ENCODE measurements at places on chromosomes 4 and X. TPM values are rescaled to one million over a fixed set of nuclear protein-coding genes. Genes with fewer than 3 reads are reported as not detected.

The LUZP4 gene
- total RNA-seq: not detected

- no peak for DNase-seq
Observed at GRCh38 chrX:27840881-27841280, 33.1 kb downstream of the MAGEB10 start.

DNA sequence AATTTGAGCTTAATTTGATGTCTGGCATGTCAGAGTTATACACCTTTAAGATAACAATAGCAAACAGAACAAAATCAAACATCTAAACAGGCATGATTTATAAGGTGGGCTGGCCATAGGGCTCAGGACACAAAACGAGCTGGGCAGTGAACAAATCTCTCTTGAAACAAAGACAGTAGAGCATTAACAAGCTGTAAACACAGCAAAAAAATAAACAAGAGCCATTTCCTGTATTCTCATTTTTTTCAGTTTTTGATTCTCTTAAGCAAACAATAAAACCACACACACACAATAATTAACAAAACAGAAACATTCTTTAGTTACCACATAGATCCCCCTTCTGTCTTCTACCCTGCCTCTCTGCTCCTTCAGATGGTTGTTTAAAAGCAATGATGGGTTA, 68.3 kb upstream of the TMEM150C start:
- no peak for DNase-seq

DNA sequence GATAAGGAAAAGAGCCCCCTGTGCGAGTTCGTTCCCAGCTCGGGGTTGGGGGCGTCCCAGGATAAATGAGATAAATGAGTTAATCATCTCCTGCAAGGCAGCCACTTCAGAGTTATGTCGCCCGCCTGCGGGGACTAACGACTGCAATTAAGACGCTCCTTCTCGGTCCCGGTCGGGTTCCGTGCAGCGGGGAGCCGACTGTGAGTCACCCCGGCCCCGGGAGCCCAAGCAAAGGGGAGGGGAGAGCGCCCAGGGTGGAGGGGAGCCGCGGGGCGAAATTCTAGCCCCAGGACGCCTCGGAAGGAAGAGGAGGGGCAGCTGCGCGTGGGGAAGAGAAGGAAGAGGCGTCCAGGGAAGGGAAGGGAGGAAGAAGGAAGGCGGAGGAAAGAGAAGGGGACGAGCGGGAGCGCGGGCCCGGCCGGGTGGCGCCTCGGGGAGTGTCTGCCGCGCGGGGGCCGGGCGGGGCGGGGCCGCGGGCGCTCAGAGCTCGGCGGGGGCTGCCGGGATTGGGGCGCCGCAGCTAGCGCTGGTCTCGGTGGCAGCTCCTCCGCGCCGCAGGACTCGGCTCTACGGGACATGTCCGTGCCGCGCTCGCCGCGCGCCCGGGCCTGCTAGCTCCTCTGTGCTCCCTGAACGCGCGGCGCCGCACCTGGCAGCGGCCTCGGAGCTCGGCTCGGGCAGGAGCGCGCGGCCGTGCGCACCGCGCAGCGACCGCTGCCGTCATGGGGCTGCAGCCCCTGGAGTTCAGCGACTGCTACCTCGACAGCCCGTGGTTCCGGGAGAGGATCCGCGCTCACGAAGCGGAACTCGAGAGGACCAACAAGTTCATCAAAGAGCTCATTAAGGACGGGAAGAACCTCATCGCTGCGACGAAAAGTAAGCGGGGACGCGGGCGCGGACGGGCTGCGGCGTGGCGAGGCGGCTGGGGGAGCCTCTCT, at the start of gene ARHGAP10:
Gene ARHGAP10, plus strand, starts transcription at position 509 of the 938 bp plus-strand sequence. Its CDS starts 214 bp downstream, at position 723.
- peak; percentile 37 for DNase-seq

All from breast epithelium (tissue), 4 donors.